ENCODE measurements at places on chromosomes 5 and 9.

DNA sequence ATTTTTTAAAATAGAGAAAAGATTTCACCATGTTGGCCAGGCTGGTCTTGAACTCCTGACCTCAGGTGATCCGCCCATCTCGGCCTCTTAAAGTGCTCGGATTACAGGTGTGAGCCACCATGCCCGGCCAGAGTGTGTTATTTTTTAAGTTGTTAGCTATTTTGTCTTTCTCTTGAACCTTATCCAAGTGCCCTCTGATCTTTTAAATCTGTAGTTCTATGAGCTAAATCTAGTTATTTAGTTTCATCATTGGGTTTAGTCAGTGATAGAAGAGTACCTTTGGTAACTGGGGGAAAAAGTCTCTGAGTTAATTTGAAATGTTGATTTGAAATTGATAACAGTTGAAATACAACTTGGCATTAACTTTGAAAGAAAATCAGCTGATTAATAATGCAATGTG, 88.3 kb downstream of the NNT start:
- no peak for DNase-seq

DNA sequence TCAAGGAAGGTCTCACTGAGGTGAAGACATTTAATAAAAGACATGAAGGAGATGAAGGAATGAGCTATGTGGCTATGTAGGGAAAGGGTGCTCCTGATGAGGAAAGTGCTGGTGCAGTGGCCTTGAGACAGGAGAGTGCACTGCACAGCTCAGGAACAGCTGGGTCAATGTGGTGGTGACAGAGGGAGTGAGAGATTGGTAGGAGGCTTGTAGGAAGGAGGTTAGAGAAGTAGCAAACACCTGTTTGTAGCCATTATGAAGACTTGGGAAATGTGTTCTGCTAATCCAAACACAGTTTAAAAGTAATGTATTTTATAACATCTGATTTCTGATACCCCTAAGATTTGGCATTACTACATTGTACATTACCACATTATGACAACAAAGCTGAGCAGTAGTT, 115.1 kb upstream of the MTAP start:
- no peak for DNase-seq

DNA sequence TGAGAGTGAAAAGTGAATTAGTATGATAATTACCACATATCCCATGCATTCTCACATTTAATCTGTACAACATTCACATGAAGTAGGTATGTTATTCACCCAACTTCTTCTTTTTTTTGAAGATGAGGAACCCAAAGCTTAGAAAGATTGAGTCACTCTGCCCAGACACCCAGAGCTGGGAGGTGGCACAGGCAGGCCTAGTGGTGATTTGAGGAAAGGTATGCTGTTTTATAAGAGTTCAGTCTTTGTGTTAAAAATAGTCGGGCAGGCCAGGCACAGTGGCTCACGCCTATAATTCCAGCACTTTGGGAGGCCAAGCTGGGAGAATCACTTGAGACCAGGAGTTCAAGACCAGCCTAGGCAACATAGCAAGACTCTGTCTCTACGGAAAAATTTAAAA, 285.3 kb downstream of the NR3C1 start:
- no peak for DNase-seq

- DNase-seq = no peak
Observed at GRCh38 chr5:150853561-150853960, 7.2 kb downstream of the IRGM start.

GRCh38 chr9:68983008-68983411, 30.9 kb downstream of the PRKACG start:
- DNase-seq = no peak

GRCh38 chr9:90867101-90867500, 65.5 kb downstream of the SYK start:
- DNase-seq = no peak

GRCh38 chr9:82488313-82489200, 500.0 kb downstream of the SPATA31D1 start:
- no peak for DNase-seq

DNA sequence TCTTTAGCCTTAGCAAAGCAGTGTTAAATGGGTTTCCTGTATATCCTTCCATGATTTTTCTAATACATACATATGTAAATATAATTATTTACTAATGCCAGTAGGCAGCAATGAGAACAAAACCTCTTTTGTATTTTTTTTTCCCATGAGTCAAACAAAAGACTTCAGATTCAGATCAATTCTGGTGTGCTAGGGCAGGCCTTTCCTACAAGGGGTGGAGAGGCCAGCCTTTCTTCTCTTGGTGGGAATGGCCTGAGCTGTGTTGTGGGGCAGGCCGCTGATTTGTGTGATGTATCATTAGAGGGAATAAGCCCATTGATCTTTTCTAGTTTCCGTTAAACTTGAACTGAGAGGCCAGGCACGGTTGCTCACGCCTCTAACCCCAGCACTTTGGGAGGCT, 115.5 kb upstream of the DMRT1 start:
- no peak for DNase-seq
